ENCODE measurements at places on chromosomes 5 and 9.
A peak's percentile ranks its signal among the peaks of the same experiment; 100 is the strongest.

DNA sequence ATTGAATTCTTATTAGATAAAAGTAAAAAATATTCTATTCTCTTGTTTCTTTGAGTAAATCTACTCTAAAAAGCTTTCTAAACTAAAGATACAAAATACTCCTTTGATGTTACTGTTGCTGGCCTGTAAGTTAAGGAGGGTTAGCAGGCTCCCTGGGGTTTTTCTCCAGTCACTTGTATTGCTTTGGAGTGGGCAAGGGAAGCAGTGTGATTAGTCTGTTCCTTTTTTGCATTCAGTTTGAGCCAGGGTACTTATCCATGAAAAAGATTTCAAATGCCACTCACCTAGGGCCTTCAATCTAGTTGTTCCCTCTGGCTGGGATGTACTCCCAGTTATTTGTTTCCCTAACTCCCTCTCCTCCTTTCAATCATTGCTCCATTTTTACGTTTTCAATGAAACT, 256.2 kb upstream of the SMC2 start:
- no peak for DNase-seq

DNA sequence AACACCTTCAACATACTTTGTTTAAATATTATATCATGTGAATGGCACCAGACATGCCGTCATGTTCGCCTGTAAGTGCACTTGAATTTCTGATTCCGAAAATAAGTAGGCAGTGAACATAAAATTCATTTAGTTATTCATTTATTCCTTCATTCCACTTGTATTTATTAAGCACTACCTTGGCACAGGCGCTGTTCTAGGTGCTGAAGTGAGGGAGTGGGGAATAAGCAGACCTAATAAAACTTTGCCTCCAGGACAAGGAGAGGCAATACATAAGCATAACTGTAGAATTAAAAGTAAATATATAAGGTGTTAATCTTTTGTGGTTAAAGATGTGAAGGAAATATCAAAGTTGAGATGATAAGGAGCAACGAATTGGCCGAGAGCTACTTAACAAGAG, 297.4 kb downstream of the TENT4A start:
- no peak for DNase-seq

GRCh38 chr9:124054582-124055227, 43.1 kb downstream of the LHX2 start:
- peak; percentile 88 for DNase-seq

DNA sequence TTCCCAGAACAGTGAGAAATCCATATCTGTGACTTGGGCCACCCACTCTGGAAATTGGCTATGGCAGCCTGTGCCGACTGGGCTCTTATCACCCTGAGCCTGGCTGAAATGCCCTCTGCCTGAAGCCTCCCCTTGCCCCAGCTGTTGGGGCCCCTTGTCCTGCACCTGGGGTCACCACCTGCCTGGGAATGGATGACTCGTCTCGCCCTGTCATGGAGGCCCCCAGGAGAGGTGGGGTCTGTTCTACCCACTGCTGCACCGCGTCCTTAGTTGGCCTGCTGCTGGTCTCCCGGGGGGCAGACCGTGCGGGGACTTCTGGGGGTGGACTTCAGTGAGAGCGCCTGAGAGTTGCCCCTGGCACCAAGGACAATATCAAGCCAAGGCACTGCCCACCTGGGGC, 46.6 kb upstream of the COL5A1 start:
- no peak for DNase-seq

- DNase-seq, result peak; percentile 70
Measured at GRCh38 chr9:33116860-33117259, 40.4 kb upstream of the SMU1 start.

DNA sequence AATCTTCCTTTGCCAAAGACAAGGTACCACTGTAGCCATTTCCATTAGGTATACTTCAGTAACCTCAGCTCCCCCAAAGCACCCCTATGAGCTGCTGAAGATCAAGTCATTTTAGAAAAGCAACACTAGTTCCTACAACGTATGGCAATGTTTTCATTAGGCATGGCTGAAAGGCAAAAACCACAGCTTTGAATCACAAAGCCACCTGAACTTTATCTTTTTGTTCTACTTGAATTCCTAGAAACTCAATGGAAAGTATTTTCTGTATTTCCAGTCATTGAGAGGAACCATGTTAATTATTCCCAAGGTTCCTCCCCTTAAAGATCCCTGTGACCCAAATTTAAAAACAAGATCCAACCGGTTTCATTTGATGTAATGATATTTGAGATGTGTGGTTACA, 152.1 kb downstream of the EFNA5 start:
- DNase-seq, result no peak

All from fibroblast of skin of right biceps (primary cell).